Gastrocnemius medialis (tissue), 4 donors: ENCODE measurements at places on chromosomes 4 and X. TPM values are rescaled to one million over a fixed set of nuclear protein-coding genes. Genes with fewer than 3 reads are reported as not detected.

DNA sequence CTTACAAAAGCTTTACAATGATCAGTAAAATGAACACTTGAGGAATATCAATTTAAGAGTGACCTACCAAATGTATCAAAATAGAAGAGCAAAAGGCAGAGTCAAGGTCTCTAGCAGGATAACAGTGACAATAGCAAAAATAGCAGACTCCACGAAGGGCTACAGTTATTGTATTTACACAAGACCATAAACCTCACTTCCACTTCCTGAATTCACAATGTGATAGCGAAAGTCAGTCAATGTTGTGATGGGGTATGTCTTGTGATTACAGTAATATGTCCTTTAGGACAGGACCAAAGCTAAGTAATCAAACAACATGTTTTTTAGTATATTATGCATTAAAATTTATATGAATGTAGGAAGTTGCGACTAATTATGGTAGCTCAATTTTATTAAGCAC is 139.6 kb downstream of the IQCM start:
- H3K4me3 ChIP-seq, result no peak overlapping the region
- DNase-seq, result no peak
- H3K4me1 ChIP-seq, result no peaks in the 10 kb centered on the region
- no peaks in the 10 kb centered on the region for H3K36me3 ChIP-seq
- H3K27me3 ChIP-seq, result no peaks in the 10 kb centered on the region
- no peak overlapping the region for H3K27ac ChIP-seq

MTCP1 gene
- total RNA-seq, result 2.2 TPM

DNA sequence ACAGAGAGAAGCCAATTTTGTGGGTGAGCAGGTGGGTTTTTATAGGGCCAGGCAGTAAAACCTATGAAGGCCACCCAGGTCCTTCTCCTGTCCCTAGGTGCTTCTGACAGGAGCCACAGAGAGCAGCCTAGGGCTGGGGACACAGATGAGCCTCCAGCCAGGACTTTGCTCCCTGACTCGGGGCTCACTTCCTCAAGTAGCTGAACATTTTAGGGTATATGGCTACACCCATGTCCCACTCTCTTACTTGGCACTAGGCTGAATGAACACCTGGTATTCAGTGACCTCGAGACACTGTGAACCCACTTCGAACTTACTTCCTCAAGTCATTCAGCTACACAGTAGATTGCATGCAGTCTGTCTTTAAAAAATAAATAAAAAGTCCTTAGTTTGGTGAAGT is 217.3 kb downstream of the MID1IP1 start:
- DNase-seq, result no peak
- no peak overlapping the region for H3K4me3 ChIP-seq
- no peaks in the 10 kb centered on the region for H3K36me3 ChIP-seq
- H3K27me3 ChIP-seq, result no peaks in the 10 kb centered on the region

DNA sequence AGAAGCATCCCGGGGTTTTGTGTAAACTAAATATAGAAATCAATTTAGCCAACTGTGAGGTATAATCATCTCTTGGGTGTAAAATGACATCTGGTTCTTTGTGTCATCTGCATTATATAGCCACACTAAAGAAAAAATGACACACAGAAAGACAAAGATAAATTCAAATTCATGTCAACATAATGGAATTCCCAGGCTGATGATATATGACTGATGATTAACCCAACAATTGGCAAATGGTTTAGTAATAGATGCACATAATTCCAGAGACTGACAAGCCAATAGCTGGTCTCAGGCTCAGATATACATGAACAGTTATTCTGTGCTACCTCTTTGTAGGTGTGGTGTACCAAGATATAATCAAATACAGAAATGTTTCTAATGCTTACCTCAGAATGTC is 375.4 kb upstream of the PITX2 start:
- no peaks in the 10 kb centered on the region for H3K27me3 ChIP-seq
- no peak overlapping the region for H3K27ac ChIP-seq
- DNase-seq, result no peak
- H3K4me3 ChIP-seq, result no peak overlapping the region
- no peaks in the 10 kb centered on the region for H3K36me3 ChIP-seq

DNA sequence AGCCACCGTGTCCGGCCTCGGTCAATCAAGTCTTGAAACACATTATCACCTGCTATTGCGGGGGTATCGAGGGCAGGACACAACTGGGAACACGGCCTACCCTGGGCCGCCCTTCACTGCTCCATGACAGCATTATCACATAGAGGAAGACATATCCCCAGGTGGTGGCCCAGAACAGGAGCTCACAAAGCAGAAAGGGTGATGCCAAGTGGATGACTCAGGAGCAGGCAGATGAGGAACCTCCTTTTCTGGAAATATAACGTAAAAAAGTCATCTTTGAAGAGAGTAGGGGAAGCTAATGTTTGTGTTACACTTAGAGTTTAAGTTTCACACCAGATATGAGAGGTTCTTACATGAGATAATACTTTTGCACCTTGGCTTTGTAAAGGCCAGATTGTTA is 5.3 kb upstream of the SUPT20HL1 start:
- no peaks in the 10 kb centered on the region for H3K27me3 ChIP-seq
- H3K27ac ChIP-seq, result no peak overlapping the region
- no peak overlapping the region for H3K4me3 ChIP-seq
- H3K4me1 ChIP-seq, result no peaks in the 10 kb centered on the region
- no peaks in the 10 kb centered on the region for H3K36me3 ChIP-seq

DNA sequence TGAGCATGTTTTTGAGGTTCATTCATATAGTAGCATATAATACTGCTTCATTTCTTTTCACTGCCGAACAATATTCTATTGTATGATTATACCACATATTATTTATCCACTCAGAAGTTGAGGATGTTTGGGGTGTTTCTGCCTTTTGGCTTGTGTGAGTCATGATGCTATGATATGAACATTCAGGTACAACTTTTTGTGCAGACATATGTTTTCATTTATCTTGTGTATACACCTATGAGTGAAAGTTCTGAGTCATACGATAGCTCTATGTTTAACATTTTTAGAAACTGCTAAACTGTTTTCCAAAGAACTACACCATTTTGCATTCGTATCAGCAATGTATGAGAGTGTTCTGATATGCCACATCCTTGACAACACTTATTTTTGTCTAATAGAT is 57.7 kb downstream of the SHROOM4 start:
- H3K4me3 ChIP-seq, result no peak overlapping the region
- no peaks in the 10 kb centered on the region for H3K36me3 ChIP-seq
- no peaks in the 10 kb centered on the region for H3K27me3 ChIP-seq
- DNase-seq, result no peak
- no peaks in the 10 kb centered on the region for H3K4me1 ChIP-seq

GRCh38 chrX:15860921-15861320 is 6.3 kb upstream of the AP1S2 start:
- DNase-seq, result no peak
- H3K36me3 ChIP-seq, result no peaks in the 10 kb centered on the region
- H3K27ac ChIP-seq, result no peak overlapping the region
- peaks cover 7% of the 10 kb centered on the region for H3K4me1 ChIP-seq
- H3K4me3 ChIP-seq, result no peak overlapping the region
- H3K27me3 ChIP-seq, result peaks cover 2% of the 10 kb centered on the region

DNA sequence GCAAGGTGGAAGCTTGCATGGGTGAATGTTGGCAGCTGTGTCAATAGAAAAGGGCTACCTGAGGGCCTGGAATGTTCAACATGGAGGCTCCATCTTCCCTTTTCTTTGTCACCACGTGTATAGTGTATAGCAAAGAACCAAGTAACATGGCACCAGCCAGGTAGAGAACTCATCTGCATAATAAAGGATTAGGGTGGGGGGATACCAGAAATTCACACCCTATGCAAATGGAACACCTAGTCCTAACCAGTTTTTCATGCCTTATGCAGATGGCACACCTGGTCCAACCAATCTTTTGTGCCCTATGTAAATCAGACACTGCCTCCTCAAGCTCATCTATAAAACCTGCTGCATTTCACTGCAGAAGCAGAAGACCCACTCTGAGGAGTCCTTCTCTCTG is 169.6 kb upstream of the GLRA2 start:
- H3K27ac ChIP-seq, result no peak overlapping the region
- no peaks in the 10 kb centered on the region for H3K4me1 ChIP-seq
- no peak overlapping the region for H3K4me3 ChIP-seq
- no peaks in the 10 kb centered on the region for H3K27me3 ChIP-seq
- DNase-seq, result no peak

- no peaks in the 10 kb centered on the region for H3K27me3 ChIP-seq
- no peaks in the 10 kb centered on the region for H3K36me3 ChIP-seq
- H3K4me1 ChIP-seq, result no peaks in the 10 kb centered on the region
- no peak for DNase-seq
- no peak overlapping the region for H3K27ac ChIP-seq
These were observed 147.4 kb upstream of the MAOA start for GRCh38 chrX:43508694-43509093.

DNA sequence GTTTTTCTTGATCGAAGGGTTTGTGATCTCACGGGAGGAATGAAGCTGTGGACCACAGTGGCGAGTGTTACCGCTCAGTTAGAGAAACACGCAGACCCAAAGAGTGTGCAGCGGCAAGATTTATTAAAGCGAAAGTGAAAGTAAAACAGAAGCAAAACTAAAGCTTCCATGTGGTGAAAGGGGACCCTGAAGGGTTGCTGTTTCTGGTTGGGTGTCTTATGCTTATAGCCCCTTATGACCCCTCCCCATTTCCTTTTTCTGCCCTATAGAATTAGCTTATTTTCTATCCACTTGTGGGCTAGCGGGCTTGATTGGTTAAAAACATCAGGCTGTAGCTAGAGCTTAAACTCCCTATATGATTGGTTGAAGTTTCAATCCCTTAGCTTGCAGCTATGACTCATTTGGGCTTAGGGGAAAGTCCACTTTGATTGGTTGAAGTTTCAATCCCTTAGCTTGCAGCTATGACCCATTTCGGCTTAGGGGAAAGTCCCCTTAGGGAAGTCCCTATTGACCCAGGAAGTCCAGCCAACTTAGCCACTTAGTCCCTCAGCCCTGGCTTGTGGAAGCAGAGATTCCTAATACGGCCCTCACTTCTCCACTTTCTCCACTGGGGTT is 171.2 kb upstream of the NWD2 start:
- H3K27me3 ChIP-seq, result no peaks in the 10 kb centered on the region
- H3K4me3 ChIP-seq, result no peak overlapping the region
- DNase-seq, result no peak
- H3K27ac ChIP-seq, result no peak overlapping the region

GC gene
- total RNA-seq, result 5.1 TPM

- H3K27me3 ChIP-seq, result no peaks in the 10 kb centered on the region
- no peak for DNase-seq
- no peak overlapping the region for H3K27ac ChIP-seq
- no peak overlapping the region for H3K4me3 ChIP-seq
These were observed 44.2 kb downstream of the COQ2 start for GRCh38 chr4:83240379-83240875.

DNA sequence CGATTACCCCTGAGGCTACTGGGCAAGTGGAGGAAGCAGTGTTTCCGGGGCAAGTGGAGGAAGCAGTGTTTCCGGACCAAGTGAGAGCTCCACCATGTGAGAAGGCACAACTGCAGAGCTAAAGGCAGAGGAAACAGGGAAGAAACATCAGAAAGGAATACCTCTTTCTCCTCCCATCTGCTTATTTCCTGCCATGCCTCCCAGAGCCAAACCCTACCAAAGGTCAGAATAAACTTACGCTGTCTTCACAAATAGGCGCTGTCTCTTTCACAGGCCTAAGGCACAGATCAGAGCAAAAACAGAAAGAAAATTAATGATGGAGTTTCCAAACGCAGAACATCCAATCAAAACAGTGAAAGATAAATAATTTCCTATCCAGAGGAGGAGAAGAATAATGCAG is 153.0 kb downstream of the ATOH1 start:
- no peaks in the 10 kb centered on the region for H3K36me3 ChIP-seq
- H3K4me1 ChIP-seq, result no peaks in the 10 kb centered on the region
- no peaks in the 10 kb centered on the region for H3K27me3 ChIP-seq
- no peak overlapping the region for H3K4me3 ChIP-seq

DNA sequence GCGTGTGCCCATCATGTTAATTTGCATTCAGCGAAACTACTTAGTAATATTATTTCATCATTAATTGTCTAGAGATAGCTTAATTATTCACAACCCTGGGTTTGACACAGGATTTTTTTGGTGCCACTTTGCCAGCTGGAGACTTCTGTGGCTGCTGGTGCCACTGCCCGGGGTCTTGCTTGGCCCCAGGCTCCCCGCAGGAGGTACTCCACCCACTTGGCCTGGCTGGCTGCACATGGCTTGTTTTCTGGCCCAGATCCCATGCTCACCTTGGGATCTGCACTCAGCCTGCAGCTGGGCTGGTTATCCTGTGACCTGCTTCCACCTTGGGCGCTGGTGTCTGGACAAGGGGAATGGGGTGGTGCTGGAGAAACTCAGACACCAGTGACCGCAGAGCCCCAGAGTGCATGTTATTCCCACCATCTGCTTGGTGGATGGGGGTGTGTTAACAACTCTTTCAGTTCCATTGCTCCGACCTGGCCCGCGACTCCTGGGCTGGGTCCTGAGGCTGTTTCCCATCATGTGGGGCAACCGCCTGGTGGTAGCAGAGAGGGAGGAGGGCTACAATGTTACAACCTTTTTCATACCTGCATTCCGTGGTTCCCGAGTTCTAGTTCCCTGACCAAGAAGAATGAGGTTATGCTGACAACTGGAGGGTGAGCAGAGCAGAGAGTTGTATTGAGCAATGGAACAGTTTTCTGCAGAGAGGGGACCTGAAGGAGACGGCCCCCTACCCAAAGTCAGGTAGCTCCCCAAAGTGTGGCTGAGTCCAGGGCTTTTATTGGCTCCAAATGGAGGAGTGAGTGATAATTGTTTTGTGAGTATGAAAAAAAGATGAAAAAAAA is 1950.0 kb upstream of the IGFBP7 start:
- H3K36me3 ChIP-seq, result no peaks in the 10 kb centered on the region
- no peak overlapping the region for H3K4me3 ChIP-seq
- H3K27me3 ChIP-seq, result no peaks in the 10 kb centered on the region

- H3K4me3 ChIP-seq, result no peak overlapping the region
- H3K4me1 ChIP-seq, result no peaks in the 10 kb centered on the region
- H3K27me3 ChIP-seq, result no peaks in the 10 kb centered on the region
These were observed 35.4 kb downstream of the GK start for GRCh38 chrX:30688641-30689040.
